ENCODE measurements at places on chromosomes 3 and 15. TPM values are rescaled to one million over a fixed set of nuclear protein-coding genes. Genes with fewer than 3 reads are reported as not detected.

ARHGEF26 gene
- total RNA-seq: 125 TPM

EPHA6 gene
- total RNA-seq: 49.7 TPM

USP19 gene
- total RNA-seq: 48.2 TPM

BLM gene
- not detected for total RNA-seq

HRG gene
- not detected for total RNA-seq

BRK1 gene
- total RNA-seq: 111 TPM

SLC28A2 gene
- total RNA-seq: not detected

C2CD4A gene
- total RNA-seq: not detected

DNA sequence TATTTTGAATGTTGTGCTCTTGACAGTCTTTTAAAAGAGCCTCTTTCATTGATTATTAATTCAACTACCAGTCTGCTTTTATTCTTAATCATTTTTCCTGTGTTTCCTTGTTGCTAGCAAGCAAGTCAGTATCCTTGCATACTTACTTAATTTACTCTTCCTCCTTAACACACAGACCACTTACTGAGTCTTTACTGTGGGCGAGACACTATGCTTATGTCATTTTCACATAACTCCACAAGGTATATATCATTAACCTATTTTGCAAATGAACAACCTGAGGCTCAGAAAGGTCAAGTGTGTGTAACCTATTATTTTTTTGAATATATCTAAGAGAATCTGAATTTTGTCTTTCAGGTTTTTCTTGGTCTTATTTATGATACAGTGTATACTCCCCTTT is 130.9 kb downstream of the WDR76 start:
- no peak for DNase-seq

DNA sequence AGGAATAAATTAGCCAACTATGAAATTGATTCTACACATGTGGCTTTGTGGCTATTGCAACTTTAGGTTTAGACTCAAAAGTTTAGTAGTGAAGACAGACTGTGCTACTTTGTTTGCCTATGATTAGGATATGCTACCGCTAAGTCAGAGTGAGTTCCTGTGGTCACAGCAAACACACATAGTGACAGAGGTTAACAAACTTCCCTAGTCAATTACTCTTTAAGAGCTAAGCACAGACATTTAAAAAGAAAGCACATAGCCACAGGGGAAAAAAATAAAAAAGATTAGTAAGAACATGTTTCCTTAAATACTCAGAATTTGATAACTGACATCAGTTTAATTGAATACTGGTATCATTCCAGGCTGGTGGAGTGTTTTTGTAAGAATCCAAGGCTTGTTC is 207.1 kb downstream of the GBE1 start:
- no peak for DNase-seq

DNA sequence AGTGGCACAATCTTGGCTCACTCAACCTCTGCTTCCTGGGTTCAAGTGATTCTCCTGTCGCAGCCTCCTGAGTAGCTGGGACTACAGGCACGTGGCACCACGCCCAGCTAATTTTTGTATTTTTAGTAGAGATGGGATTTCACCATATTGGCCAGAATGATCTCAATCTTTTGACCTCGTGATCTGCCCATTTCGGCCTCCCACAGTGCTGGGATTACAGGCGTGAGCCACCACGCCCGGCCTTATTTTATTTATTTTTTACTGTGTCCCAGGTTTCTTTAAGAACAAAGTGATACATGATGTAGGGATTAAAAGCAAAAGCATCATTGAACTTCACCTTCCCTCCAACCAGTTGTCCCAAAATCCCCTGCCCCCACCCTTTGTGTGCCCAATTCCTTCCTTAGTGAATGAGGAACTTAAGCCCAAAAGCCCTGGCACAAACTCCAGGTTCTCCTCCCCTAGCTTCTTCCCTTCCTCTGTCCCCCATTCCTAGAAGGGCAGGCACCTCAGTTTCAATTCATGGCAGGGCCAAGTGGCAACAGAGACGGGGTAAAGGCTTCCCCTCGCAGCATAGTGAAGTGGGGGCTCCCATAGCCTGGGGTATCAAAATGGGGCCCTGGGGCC is 23.7 kb upstream of the RPN1 start:
- DNase-seq: no peak

DNA sequence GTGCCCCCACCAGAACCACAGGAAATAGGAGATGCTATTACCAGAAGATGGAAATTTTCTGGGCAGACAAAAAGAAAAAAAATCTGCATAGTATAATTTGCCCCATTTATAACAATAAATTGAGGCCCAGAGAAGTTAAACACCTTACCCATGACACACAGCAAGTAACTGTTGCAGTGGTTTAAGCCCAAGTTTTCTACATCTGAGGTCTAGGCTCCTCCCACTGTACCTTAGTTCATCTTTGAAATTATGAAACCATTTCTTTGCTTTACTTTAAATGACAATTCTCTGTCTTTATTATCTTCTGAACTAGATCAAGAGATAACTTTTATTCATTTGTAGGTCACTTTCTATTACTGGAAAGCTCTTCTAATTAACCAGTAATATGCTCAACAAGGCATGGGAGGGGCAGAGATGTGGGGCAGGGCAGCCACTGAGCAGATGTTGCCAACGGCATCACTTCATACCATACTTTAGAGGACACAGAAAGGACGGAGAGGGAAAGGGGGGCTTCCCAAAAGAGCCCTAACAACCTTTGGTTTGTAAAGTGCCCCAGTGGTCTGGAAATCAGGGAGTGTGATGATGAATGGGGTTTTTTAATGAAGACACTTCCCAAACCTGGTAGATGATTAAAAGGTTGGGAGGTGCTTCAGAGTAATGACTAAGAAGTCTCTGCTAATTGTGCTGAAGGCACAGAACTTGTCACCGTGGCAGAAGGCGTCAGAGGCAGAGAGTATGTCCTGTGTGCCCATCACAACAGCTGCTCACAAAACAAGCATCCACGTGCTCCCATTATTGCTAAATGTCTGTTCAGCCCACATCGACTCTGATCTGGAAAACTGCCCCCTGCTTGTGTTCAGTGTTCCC is 342.5 kb downstream of the SHQ1 start:
- DNase-seq: no peak

DNA sequence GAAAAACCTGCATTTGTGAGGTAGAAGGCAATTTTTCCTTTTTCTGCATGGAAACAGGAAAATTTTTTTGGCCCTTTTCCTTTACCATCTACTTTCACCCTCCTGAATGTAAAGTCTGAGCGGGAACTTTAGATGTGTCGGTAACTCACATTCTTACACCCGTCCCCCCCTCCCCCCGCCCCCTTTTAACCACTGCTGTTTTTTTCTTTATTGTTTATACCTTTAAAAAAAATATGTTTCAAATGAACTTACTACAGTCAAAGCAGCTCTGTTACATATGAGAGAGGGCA is 487 bp upstream of the HES1 start:
- DNase-seq: no peak

GRCh38 chr3:128194843-128195242 is 41.6 kb downstream of the EEFSEC start:
- no peak for DNase-seq

DNA sequence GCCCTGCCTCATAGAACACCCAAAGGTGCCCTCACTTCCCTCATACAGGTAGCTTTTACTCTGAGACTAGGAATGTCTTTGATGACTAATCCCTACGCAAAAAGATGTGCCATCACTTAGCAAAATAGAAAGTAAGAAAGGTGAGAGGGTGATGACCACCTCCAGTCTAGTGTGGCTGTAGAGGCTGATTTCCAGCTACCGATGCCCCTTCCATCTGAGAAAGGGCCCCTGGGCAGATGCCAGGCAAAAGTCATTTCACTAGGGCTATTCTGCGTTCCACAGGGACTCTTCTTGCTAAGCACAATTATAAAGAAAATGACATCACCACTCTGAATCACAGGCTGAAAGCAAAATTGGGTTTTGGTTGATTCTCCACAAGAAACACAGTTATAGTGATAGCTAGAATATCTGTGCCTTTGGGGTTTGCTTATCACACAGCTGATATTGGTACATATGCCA is 77.4 kb downstream of the RBPMS2 start:
- no peak for DNase-seq

DNA sequence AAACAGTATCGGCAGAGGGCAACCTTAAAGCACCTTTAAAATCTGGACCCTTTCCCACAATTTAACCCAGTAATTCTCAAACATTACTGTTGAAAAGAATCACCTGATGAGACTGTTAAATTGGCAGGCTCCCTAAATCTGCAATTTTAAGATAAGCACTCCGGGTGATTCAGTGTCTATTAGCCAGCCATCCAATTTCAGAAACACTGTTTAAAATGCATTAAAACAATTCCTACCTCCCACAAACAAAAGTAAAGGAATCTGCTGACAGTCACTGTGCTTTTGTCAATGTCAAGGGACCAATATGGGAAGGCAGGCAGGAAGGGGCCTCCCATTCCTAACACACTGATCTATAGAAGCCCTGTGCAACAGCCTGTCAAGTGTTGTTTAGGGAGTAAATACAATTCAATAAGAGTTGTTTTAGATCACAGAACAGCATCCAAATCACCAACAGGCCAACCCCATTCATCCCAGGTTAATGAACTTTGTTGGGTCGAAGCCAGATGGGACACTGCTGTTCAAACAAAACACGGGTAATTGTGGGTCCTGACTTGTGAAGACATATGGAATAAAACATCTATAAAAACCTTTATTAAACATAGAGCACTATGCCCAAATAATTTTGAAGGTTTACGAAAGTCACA is 21.4 kb downstream of the SIAH2 start:
- DNase-seq: no peak

DNA sequence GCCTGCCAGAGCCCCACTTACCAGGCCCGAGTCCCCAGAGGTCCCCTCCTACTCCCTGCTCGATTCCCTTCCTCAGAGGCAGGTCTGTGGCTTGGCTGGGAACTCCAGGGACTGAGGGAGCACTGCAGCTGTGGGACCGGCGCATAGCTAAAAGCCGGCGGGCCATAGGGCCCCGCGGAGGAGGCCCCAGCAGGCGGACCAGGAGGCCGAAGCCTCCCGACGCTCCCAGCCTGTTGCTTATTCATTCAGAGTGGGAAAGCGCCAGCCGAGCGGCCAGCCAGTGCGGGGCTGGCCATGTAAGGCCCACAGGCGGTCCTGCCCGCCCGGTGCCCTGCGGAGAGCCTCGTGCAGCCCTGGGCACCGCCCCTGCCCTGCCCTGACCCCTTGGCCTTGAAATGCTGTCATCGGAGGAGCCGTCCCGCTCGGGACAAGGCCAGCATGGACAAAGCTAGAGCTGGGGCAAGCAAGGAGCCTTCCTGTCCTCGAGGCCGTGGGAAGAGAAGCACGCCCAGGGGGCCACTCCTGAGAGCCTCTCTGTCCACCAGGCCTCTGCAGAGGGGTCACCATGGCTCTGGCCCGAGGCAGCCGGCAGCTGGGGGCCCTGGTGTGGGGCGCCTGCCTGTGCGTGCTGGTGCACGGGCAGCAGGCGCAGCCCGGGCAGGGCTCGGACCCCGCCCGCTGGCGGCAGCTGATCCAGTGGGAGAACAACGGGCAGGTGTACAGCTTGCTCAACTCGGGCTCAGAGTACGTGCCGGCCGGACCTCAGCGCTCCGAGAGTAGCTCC is at the start of gene LOXL1:
TSS of gene LOXL1 (plus strand) at position 244 of the 784 bp plus-strand sequence. CDS start at position 566, 322 bp downstream.
- DNase-seq: peak; percentile 90

GRCh38 chr15:91258415-91258759 is 158.3 kb downstream of the SV2B start:
- DNase-seq: no peak

GRCh38 chr15:50095938-50096821 is 22.9 kb downstream of the ATP8B4 start:
- DNase-seq: no peak

- no peak for DNase-seq
Observed at GRCh38 chr3:64578062-64578770, 109.6 kb downstream of the ADAMTS9 start.

GRCh38 chr3:100184948-100185570 is 70.8 kb upstream of the FILIP1L start:
- DNase-seq: no peak

- DNase-seq: no peak
Observed at GRCh38 chr15:95503107-95503506, 827.4 kb upstream of the NR2F2 start.

DNA sequence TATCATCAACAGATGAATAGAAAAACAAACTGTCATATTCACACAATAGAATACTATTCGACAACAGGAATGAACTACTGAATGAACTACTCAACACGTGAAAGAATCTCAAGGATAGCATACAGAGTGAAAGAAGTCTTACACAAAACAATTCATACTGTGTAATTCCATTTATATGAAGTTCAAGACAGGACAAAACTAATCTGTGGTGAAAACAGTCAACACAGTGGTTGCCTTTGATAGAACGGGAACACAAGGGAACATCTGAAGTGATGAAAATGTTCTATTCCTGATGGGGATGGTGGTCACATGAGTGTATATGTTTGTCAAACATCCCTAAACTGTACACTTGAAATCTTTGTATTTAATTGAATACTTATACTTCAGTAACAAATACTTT is 2.6 kb upstream of the SUSD5 start:
- no peak for DNase-seq

GRCh38 chr3:23888617-23889228 is 28.1 kb downstream of the NKIRAS1 start:
- no peak for DNase-seq

GRCh38 chr3:122324871-122325323 is at the start of gene CSTA:
TSS of gene CSTA (plus strand) at chr3:122325248. CDS start at chr3:122325293, 45 bp downstream.
- DNase-seq: no peak

DNA sequence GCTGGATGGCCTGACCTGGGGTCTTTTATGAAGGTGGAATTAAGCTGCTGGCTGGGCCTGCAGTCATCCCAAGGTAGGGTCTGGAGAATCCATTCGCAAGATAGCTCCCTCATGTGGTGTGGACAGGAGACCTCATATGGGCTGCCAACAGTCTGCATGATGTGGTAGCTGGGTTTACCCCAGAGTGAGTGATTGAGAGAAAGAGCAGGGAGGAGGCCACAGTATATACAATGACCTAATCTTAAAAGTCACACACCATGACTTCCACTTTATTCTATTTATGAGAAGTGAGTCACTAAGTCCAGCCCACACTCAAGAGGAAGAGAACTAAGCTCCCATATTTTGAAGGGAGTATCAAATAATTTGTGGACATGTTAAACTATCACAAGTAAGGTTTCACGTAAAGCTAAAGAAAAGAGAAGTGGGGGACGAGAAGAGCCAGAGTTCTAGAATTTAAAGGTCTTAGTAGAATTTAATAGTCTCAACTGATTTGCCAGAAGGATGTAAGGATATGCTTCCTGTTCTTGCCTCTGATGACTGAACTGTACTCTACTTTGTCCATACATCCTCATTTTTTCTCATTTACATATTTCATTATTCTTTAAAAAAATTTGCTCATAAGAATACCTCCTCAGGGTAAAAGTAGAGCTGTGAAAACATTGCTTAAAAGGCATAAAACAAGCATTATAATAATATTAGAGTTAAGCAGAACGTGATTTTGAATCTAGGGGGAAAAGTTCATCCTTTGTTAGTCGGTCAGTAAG is 184.4 kb downstream of the PEX5L start:
- no peak for DNase-seq

GRCh38 chr3:55899887-55900286 is 412.8 kb upstream of the WNT5A start:
- no peak for DNase-seq

GRCh38 chr3:186352369-186352768 is 9.7 kb downstream of the DGKG start:
- no peak for DNase-seq

DNA sequence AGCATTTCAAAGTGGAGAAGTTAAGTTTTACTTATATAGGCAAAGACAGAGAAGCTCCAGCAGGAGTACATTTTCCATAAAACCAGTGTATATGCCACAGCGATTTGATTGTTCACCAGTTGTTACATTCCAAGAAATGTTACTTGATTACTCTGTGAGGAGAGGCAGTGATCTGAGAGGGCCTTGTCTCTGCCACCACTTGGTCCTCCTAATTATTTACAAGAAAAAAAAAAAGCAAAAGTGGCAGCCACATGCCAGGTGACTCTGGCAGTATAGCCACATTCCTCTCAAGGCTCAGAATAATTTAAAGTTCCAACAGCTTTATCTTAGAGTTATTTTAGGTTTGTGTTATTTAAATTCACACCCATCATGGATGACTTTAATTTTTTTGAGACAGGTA is 1077.8 kb downstream of the ZPLD1 start:
- no peak for DNase-seq

Measured in sigmoid colon (tissue), 7 donors.